MG63 (cell line): ENCODE measurements at places on chromosomes 12 and 14. TPM values are rescaled to one million over a fixed set of nuclear protein-coding genes. Genes with fewer than 3 reads are reported as not detected.

Gene ZNF705A
- total RNA-seq: not detected in 2 replicates

Gene WASHC4
- total RNA-seq: 28.3 and 33.1 TPM in 2 replicates

Gene ADAM21
- total RNA-seq: 0.49 and 1.7 TPM in 2 replicates

Gene ZFHX2
- total RNA-seq: not detected in 2 replicates

Gene CPNE6
- total RNA-seq: not detected in 2 replicates

Gene RAD9B
- total RNA-seq: 0.25 and 2.0 TPM in 2 replicates

Gene GPR135
- 0.15 and 0.66 TPM in 2 replicates for total RNA-seq

Gene TPH2
- total RNA-seq: not detected in 2 replicates

Gene HRK
- 0.16 TPM in 1 of 2 replicates, not detected in the other for total RNA-seq

Gene SLC25A21
- total RNA-seq: 1.8 and 8.7 TPM in 2 replicates

Gene TTC8
- 35.8 and 42.1 TPM in 2 replicates for total RNA-seq

Gene RAB35
- total RNA-seq: 53.3 and 57.1 TPM in 2 replicates

Gene CATSPERB
- not detected in 2 replicates for total RNA-seq

Gene LYZ
- total RNA-seq: not detected in 2 replicates

Gene SPIC
- not detected in 2 replicates for total RNA-seq

Gene NEUROD4
- not detected in 2 replicates for total RNA-seq
